ENCODE measurements at places on chromosomes 2 and 18.

DNA sequence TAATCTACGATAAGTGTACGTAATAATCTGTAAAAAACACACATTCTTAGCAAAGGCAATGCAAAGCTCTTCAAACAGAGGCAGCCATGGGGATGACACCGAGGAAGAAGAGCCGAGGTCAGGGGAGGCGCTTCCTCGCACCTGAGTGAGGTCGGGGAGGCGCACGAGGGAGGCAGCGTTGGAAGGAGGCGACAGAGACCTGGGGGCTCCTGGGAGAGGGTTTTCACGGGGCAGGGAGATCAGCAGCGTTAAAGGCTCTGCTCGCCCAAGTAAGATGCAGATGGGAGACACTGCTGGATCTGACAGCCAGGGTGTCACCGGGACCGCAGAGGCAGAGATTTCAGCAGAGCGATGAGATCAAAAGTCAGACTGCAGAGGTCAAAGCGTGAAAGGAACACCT lies 143.1 kb downstream of the L3MBTL4 start:
- no peak for DNase-seq

- no peak for DNase-seq
Measured at GRCh38 chr2:11096591-11096990, 58.7 kb upstream of the SLC66A3 start.

DNA sequence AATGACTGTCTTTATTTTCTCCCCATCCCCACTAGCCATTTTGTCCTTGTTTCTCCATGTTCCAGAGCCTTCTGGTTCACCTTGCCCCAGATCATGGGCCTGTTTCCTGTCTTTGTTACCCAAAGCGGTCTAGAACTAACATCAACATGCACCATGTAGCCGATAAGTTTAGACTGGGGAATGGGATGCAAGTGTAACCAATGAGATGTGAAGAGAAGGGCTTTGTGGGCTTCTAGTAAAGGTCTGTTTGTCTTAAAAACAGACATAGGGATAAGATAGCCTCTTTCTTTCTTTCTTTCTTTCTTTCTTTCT lies 25.7 kb downstream of the INPP5D start:
- DNase-seq, result no peak

DNA sequence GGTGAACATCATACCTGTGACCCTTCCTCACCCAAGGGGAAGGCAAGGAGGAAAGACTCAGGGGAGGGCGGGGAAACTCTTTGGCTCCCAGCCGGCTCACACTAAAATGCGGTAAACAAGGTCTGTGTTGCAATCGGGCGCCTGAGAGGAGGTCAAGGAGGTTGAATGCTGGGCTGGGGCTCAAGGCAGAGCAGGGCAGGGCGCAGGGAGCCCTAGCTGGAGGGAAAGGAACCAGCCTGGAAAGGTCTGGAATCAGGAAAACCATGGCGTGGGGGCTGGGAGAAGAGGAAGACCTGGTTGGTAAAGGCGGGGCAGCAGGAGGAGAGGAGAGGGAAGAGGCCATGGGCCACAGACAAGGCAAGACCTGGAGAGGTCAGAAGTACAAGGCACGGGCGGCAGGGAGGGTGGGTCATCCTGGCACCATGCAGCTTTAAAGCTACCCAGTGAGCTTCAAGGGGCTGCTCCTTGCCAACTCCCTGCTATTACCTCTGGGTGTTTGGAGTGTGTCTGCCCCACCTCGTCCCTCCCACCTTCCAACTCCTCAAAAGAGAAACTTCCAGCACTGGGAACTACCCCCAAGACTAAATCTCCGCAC lies 4.8 kb upstream of the TMEM37 start:
- DNase-seq, result no peak

GRCh38 chr2:137677466-137677865 lies 286.8 kb upstream of the HNMT start:
- no peak for DNase-seq

DNA sequence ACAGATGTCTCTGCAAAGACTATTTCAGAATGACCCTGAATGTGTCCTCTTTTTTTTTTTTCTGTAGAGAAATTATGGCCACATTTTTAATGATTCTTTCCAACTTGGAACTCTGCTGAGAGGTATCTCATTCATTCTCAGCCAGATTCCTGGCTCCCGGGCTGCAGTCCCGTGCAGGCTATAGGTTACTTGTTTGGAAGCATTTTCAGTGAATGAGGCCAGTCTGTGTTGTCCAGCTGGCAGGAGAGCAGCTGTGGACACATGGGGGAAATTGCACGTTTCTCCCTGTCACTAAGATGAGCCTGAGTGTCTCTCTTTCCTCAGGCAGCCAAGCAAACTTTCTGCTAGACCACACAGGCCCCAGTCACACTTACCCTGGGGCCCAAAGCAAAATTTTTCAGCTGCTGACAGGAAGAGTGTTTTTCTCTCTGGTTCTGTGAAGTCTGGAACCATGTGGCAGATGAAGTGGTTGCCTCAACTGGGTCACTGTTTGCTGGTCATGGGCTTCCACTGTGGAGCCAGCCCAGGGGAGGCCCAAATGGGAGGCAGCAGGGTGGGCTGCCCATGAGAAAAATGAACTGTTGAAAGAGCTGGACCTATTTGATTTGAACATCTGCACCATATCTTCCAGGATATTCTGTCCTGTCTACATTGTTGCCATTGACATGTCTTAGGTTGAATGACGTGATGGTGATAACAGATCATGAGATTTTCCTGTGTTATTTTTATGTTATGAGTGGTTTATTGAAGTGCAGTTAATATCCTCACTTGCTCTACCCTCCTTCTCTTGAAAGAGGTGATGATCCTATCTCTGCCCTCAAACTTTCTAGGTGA lies 431.2 kb downstream of the LPIN1 start:
- DNase-seq, result no peak

DNA sequence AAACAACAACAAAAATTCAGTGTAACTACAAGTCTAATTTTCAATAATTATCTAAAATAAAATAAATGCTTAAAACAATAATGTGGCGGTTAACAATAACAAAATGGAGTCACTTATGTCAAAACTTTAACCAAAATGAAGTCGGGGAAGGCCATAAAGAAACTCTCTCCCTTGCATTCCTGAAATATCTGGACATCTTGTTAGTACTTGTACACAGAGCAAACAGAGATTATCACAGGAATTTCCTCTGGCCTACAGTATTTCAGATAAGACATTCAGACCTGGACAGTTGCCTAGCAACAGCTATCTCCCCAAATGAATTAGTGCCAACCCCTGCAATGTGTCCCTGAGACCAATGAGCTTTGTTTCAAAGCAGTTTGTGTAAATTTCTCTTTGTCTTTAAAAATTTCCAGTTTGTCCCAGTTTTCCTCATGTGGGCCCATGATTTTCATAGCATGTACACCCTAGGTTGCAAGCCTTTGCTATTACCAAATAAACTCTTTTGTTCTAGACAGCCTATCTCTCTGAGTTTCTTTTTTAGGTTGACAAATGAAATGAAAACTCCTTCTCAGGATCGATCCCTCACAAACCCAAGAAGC lies 68.6 kb downstream of the EXOC6B start:
- DNase-seq, result no peak

DNA sequence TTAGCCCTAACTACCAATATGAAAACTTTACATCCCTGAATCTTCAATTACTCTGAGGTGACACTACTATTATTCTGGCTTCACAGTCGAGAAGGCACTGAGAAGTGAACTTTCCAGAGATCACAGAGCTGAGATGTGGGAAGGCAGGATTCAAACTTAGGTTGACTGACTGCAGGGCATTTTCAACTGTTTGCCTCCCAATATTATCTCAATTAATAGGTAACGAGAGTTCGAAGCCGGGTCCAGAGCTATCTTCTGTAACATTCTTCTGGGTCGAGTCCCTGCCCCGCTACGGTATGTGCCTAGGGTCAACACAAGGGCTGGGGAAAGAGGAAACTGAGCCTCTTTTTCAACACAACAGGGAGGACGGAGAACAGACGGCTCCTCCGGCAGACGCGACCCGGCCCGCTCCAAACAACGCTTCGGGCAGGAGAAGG lies 740 bp downstream of the CHMP3 start:
- DNase-seq, result no peak

DNA sequence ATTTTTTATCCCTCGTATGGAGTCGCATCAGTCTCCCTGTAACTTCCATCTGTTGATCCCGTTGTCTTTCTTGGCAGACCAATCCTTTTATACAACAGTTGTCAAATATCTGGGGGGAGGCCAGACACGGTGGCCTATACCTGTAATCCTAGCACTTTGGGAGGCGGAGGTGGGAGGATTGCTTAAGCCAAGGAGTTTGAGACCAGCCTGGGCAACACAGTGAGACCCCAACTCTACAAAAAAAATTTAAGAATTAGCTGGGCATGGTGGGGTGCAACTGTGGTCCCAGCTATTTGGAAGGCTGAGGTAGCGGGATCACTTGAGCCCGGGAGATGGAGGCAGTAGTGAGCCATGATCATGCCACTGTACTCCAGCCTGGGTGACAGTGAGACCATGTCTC lies 2.0 kb downstream of the XRCC5 start:
- DNase-seq, result no peak

- DNase-seq, result no peak
Measured at GRCh38 chr18:13477147-13477683, 249.1 kb downstream of the FAM210A start.

- no peak for DNase-seq
Measured at GRCh38 chr2:58065248-58065647, 18.6 kb downstream of the VRK2 start.

DNA sequence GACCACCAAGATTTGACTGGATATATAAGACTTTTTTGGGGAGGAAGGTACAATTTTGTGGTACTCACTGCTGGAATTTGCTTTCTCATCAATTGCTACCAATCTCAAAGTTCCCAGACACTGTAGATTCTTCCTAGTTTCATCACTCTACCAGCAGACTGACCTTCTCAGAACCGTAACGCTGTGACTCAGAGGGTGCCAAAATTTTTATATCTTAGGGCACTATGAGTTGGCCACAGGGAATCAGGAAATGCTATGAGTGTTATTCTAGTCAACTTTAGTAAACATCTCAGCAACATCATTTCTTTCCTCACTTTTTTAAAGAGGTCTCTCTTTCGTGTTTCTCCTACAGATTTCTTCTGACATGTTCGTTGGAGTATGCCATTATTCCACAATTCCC lies 499.0 kb downstream of the TMX3 start:
- DNase-seq, result no peak

DNA sequence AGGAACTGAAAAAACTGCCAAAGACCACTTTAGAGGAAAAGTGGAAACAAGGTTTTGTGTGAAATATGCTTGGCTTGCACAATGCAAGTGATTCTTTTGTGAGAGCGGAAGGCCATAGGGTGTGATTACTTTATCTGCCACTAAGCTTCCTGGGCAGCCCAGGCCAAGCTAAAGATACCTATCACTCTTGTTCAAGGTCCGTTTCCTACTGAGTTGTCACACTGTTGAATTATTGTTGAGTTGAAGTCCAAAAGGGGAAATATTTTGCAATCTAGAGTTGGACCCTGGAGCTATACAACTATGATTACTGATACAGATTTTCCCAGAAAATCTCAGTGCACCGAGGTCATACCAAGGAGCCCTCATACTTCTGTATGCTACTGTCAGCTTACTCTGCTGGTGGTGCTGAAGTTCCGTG lies 72.7 kb upstream of the CTAGE1 start:
- no peak for DNase-seq

GRCh38 chr2:128727404-128727803 lies 408.7 kb upstream of the HS6ST1 start:
- peak; percentile 22 for DNase-seq

DNA sequence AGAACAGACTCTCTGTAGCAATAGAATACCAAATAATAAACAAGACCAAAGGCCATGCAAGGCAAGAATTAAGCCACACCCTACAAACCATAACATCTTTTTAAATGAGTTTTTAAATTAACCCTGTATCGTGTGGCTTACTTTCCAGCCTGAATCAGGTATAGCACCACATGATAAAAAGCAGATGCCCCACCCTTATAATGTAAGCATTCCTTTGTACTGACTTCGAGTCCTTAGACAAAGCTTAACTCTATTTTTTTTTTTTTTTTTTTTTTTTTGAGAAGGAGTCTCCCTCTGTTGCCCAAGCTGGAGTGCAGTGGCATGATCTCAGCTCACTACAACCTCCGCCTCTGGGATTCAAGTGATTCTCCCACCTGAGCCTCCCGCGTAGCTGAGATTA lies 1.7 kb upstream of the C2orf42 start:
- no peak for DNase-seq

DNA sequence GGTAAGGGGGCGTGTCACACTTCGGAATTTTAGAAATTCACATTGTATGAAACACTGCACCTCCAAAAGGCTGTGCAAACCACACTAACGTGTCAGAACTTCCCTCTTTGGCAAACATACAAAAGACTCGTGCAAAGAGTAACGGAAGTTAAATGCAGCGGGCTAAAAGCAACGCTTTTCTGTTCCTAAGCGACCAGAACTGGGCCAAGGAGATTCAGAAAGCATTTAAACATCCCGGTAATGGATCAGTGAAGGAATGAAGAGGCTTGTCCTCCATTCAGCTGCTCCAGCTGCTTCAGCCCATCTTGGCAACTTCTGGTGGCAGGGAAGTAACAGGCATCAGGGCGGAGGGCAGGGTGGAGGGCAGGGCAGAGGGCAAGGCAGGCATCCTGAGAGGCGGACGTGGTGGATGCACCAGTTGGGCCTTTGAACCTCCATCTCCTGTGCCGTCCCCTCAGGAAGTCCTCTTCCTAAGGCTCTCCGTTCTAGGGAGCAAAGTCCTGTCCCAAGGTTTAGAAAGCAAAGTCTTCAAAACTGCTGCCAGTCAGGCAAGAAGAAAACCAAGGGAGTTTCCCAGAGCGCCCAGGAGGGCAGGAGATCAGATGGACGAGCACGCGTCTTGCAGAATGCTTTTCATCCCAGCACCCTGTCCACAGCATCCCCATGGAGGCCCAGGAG lies 230.7 kb downstream of the ZNF516 start:
- no peak for DNase-seq

GRCh38 chr2:3940661-3941060 lies 237.3 kb downstream of the DCDC2C start:
- no peak for DNase-seq

- no peak for DNase-seq
Measured at GRCh38 chr18:24417480-24417879, 9.0 kb upstream of the IMPACT start.

DNA sequence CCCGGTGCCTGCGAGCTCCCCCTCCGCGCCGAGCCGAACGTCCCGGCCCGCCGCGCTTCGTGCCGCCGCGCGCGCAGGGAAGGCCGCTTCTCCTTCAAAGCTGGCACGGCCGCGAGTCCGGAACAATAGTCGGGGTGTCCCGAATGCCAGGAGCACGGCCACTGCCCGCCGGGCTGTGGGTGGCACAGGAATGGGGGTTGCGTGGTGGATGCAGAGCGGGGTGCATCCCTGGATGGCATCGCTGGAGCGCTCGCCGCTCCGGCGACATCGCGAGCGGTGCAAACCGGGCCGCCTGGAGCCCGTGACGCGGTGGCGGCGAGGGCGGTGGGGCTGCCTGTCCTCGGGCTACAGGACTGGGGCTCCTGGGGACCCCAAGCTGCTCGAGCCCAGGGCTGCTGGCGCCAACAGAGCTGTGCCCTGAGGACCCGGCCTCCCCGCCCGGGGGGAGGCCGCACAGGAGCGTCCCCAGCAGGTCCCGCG lies 1.1 kb upstream of the SATB2 start:
- no peak for DNase-seq

GRCh38 chr18:3225588-3225987 lies 5.8 kb upstream of the MYOM1 start:
- no peak for DNase-seq

GRCh38 chr2:149068996-149069888 lies 30.7 kb downstream of the LYPD6B start:
- peak; percentile 62 for DNase-seq

GRCh38 chr18:45376193-45376592 lies 239.1 kb upstream of the SLC14A2 start:
- DNase-seq, result no peak

- DNase-seq, result no peak
Measured at GRCh38 chr18:2331491-2331890, 239.8 kb downstream of the METTL4 start.

GRCh38 chr2:179071810-179072355 lies 21.9 kb upstream of the CCDC141 start:
- no peak for DNase-seq

All from activated CD4-positive, alpha-beta T cell treated with anti-CD3 and anti-CD28 coated beads, Interleukin-2, Interleukin-4, amounts not matched to agents 100 ng/mL and 50 ng/mL, durations not matched to agents 16 hours and 8 hours (primary cell).